Central memory CD4-positive, alpha-beta T cell (primary cell): ENCODE measurements at places on chromosomes 6 and 20.

DNA sequence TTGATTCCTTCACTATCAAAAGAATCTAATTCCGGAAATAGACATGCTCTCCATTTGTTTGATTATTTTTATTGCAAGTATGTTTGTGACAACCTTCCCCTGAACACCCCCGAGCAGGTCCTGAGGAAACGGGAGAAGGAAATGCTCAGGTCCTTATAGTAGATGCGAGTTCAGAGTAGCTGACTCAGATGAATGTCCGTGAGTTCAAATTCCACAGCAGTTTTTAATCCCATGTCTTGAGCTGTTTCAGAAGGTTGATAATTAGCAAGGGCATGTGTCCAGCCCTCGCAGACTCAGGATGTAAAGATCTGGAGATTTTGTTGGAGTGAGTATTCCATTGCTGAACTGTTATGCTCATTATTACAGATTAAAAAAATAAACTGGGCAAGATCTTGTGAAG lies 169.3 kb downstream of the BCAS1 start:
- DNase-seq = no peak

- no peak for DNase-seq
These were observed 2.6 kb upstream of the WFDC5 start for GRCh38 chr20:45117581-45117980.

DNA sequence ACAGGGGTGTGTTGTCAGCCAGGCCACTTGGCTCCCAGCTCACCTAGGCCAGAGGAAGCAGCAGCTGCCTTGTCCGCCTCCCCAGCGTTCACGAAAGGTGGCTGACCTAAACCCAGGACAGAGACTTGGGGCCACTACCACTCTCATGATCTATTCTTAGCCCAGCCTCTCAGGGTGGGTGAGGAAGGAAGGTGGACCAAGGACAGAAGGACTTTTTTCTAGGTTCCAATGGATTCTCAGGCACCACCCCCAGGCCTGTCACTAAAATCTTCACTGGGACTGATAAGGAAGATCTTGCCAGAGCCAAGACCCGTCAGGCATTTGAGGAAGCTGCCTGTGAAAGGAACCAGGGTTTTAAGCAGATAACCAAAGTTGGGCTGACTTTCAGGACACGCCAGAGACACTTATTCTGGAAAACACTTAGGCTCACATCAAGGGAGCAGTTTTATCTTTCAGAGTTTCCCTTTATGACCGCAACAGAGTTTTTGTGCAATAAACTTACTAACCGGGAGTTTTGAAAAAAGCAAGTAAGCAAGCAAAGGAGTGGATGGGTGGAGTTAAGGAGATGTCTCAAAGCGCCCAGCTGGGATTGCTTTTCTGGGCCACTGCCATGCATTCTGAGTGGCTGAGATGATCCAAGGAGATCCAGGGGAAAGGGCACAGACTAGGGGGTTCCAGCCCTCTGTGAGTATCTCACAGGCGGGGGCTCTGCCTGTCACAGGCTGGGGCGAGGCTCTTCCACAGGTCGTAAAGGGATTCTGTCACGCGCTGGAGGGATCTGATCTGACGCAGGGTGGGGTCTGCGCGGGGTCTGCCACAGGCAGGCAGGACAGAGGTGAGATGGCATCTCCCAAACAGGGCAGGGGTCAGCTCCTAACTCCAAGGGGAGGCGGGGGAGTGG lies 989 bp downstream of the FITM2 start:
- DNase-seq = no peak

DNA sequence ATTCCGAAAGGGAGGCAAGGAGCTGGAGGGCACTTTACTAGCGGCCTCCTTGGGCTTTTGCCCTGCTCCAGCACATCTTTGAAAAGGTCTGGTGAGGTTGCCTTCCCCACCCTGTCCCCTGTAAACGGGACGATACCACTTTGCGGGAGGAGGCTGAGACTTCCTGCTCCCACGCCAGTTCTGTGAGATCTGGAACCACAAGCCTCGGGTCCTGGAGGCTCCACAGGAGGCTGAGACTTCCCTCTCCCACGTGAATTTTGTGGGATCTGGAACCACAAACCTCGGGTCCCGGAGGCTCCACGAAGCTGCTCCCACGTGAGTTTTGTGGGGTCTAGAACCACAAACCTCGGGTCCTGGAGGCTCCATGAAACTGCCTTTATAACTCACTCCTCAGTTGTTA lies 209.3 kb downstream of the DLL1 start:
- DNase-seq = no peak

GRCh38 chr6:75815756-75816155 lies 66.7 kb downstream of the MYO6 start:
- DNase-seq = no peak

GRCh38 chr20:25204550-25205276 lies 9.2 kb downstream of the ENTPD6 start:
- no peak for DNase-seq

DNA sequence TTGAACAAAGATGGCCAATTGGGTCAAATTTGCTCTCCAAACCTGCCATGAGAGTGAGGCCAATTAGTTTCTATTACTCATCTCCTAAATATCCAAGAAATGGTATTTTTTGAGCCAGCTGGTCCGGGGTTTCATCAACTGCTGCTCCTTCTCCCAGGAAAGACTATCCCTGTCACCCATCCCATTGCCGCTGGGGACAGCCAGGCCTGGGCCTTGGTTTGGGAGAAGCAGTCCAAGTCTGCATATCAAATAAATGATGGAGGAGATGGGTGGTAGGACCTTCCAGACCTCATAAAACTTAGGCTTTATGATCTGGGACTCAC lies 46.7 kb upstream of the TTPAL start:
- no peak for DNase-seq

- DNase-seq = no peak
These were observed 20.2 kb downstream of the RIPK1 start for GRCh38 chr6:3088446-3088845.

DNA sequence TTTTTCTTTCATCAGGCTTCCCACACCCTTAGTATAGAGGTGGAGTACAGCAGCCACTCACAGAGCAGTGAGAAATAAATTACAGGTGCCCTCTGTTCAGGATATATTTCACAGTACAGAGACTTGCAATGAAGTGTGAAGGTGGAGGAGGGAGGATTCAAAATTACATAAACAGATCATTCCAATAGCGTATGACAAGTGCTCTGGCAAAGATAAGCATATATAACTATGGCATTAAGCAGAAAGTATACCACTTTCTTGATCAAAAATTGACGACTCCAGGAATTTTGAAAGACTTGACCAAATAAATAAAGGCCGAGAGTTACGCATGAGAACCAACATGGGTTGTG lies 108.7 kb downstream of the GPX5 start:
- no peak for DNase-seq

GRCh38 chr6:155177363-155177961 lies 86.4 kb upstream of the CLDN20 start:
- DNase-seq = peak; percentile 33

GRCh38 chr6:45479834-45480751 lies 102.4 kb upstream of the SUPT3H start:
- DNase-seq = no peak

DNA sequence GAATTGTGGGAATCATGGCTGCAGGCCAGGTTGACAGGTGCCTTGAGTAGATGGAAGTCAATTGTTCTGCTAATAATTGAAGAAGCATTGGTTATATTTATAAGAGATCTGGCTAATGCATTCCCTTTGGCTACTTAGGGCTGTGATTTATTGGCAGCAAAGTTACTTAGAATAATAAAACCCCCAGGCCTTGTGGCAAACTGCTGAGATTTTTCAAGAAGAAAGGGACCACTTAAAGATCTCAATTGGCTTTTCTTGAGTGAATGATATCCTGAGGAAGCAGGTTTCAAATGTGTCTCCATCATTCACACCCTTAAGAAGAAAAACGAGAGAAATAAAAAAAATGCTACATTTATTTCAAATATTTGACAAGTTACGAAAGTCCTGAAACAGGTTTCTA lies 27.4 kb downstream of the DDO start:
- no peak for DNase-seq

- DNase-seq = peak; percentile 47
These were observed 3.8 kb upstream of the E2F1 start for GRCh38 chr20:33689973-33690372.

GRCh38 chr6:136696783-136697364 lies 95.4 kb downstream of the MAP3K5 start:
- no peak for DNase-seq

DNA sequence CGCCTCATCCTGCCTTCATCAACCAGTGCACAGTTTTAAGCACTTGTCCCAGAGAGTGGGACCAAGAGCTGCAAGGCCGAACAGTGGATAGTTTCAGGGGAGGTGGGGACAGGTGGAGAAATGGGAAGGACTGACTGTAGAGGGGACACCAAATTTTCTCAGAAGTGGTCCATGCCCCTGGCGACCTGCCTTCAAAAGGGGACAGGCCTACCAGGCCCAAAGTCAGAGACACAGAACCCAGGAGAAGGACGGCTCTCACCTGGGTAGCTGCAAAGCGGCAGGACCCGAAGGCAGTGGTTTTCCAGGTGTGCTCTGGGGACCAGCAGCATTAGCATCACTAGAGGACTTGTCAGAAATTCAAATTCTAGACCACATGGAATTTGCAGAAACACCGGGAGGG lies 5.8 kb downstream of the TFEB start:
- no peak for DNase-seq

DNA sequence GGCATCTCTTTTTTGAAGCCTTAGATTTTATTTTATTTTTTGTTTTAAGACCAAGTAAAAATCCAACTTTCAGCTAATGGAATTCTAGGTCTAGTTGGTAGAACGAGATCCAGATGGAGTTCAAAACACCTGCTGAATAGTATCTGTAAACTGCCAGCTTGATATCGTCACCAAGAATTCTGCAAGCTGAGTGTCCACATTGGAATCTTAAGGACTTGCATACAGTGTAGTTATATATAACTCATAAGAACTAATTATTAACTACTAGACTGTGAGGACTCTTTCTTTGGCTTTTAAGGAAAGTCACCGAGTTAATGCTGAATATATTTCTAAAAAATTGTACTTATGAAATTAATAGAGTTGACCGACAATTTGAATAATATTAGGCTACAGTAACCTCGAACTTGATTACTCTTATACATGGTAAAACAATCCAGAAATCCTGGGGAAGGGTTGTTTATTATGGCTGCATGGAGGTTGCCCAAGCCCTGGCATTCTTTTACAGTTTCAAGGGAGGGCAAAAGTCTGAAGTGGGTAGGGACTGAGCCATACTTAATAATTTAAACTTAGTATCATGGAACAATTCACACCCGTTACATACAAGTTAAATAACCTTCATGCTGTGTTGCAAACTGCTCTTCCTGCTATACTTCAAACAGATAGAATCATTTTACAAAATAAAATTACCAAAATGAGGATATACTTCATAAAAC lies 553.9 kb downstream of the PTPRT start:
- no peak for DNase-seq

DNA sequence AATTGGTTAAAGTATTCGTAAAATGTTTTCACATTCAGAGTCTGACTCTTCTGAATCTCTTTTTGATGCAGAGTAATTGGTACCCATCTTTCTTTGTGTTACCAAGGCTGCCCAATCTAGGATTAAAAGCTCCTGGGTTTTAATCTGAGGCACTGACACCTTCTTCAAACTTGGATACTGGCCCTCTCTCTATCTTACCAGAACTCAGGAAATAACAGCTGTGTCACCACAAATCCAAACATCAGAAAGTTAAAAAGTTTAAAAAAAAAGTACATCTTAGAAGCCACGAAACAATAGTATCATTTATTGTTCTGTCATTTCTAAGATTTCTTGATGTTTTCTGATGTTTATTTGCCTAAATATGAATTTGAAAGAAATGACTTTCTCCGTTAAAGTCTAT lies 255.5 kb upstream of the RUNX2 start:
- no peak for DNase-seq

GRCh38 chr6:27547157-27548075 lies 74.5 kb upstream of the ZNF184 start:
- no peak for DNase-seq

GRCh38 chr20:43389839-43390626 lies 67.7 kb upstream of the SRSF6 start:
- DNase-seq = no peak

- DNase-seq = no peak
These were observed 225.9 kb downstream of the SMOC2 start for GRCh38 chr6:168666699-168667427.

- no peak for DNase-seq
These were observed 144.7 kb downstream of the ALDH8A1 start for GRCh38 chr6:134805168-134805567.
